ENCODE measurements at places on chromosomes 1 and 21.

DNA sequence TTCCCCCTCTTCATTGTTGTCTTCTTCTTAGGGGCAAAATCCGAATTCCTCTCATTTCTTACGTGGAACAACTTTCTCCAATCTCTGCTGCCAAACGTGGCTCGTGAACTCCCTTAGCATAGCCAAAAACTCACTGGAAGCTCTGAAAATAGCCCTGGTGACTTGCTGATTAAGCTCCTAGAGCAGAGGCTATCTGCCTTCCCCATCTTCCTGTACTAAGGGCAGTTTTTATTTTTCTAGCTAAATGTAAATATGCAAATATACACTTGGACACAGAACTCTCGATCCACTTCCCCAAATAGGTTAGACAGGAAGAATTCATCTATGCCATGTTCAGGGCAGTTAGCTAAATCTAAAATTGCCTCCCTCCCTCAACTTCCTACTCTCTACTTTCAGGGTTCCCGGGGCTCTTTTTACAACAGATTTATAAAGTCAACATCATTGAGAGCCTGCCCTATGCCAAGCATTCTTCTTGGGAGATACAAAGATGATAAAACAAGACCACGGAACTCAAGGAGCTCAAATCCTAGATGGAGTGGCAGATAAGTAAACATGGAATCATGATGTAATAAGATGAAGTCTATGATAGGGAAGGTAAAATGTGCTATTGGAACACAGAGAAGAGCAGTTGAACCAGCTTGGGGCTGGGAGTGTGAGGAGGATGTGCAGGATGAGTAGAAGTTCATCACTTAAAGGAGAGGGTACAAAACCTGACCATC lies 59.4 kb upstream of the FMOD start:
- peak; percentile 34 for DNase-seq

DNA sequence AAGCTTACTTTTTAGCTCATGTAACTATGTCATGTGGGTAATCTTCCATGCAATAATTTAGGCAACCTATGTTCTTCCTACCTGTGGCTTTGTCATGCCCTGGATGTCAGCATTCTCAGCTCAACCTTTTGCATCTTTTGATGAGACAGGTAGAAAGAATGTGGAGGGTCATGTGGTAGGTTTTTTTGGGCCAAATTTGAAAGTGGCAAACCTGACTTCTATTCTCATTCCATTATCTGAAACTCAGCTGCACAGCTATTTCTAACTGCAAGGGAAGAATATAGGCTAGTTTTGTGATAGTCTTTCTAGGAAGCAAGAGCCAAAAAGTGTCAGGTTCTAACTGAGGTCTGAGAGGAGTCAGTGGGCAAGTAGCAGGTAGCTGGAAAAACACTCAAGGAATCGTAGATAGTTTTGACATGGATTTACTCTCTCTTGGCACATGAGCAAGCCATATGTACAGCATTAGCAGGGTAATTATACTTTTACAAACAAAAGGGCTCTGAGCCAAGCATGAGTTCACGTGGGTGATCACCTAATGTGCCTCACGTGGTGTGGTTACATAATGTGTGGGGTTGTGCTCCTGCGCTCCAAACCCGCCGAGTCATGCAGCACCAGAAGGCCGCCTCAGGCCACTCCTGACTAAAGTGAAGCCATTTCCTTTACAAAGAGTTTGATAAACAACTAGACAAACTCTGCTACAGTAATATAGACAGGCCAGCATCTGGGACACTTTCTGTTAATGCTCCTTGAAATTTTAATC lies 1013.8 kb downstream of the PLA2G4A start:
- DNase-seq: no peak

DNA sequence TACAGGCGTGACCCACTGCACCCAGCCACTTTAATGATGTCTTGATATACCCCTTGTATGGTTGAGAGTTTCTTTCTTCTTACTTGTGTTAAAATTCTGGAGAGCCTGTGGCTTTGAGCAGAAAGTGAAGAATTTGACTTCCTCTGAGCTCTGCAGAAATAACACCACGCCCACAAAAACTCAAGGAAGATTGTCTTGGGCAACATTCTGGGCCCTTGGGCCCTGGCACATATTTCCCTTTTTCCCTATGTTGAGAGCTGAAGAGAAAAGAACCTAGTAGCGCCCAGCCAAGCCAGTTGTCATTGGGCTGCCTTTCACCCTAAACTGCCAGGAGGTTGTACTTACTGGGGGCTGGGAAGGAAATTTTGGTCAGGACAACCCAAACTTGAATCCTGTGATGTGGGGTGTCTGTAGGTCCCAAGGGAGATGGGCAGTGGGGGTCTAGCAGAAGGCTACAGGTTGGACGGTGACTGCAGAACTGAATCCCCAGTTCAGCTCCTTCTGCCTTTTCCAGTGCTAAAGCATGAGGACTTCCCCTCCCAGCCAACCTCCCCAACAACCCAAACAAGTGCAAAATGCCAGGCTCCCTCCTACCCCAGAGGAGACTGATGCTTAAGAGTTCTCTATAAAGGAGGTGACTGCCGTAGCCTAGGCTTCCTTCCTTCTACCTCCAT lies 11.7 kb upstream of the SNAPIN start:
- no peak for DNase-seq

DNA sequence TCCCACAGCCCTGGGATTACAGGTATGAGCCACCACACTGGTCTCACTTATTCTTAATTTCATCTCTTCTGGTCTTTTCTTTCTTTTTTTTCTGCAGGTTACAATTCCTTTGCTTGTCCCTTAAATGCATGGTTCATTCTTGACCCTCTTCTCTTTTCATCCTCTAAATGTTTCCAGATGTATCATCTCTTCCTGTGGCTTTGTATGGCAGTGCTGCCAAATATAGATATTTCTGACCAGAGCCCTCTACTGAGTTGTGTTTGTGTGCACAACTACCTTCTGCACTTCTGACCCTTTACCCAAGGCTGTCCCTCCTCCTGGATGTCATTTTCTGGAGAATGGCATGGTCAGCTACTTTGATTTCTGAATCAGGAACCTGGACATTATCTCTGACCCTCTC lies 32.5 kb downstream of the OLFML3 start:
- DNase-seq: no peak

- no peak for DNase-seq
These were observed 115.7 kb downstream of the SLC5A9 start for GRCh38 chr1:48338257-48338656.
